T-helper 17 cell (primary cell): ENCODE measurements at places on chromosomes 7 and 10.
A peak's percentile ranks its signal among the peaks of the same experiment; 100 is the strongest.

DNA sequence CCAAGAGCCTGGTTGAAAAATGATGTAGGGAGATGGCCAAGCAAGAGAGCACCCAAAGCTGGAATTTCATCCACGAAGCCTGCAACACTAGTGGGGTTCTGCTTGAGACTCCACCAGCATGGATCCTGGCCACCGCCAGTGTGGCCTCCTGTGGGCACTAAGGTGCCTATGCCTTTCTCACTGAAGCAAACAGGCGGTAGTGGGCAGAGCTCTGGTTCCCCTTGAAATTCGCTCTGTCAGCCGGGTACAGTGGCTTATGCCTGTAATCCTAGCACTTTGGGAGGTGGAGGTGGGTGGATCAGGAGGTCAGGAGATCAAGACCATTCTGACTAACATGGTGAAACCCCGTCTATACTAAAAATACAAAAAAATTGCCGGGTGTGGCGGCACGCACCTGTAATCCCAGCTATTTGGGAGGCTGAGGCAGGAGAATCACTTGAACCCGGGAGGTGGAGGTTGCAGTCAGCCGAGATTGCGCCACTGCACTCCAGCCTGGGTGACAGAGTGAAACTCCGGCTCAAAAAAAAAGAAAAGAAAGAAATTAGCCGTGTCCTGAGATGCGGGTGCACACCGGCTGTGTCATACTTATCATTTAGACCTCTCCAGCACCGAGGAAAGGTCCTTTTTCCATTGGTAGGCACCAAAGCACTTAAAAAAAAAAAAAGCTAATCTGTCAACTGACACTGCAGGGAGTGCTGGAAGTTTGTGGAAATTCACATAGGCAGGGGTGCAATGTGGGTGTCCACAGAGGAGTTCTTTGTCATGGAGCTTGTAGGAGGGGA is 28.3 kb downstream of the CCM2 start:
- peaks cover 3% of the 10 kb centered on the region for H3K36me3 ChIP-seq
- H3K4me3 ChIP-seq: peak overlapping the region; percentile 94
- H3K27ac ChIP-seq: peak overlapping the region; percentile 95
- peaks cover 52% of the 10 kb centered on the region for H3K4me1 ChIP-seq
- no peaks in the 10 kb centered on the region for H3K27me3 ChIP-seq
- DNase-seq: no peak

DNA sequence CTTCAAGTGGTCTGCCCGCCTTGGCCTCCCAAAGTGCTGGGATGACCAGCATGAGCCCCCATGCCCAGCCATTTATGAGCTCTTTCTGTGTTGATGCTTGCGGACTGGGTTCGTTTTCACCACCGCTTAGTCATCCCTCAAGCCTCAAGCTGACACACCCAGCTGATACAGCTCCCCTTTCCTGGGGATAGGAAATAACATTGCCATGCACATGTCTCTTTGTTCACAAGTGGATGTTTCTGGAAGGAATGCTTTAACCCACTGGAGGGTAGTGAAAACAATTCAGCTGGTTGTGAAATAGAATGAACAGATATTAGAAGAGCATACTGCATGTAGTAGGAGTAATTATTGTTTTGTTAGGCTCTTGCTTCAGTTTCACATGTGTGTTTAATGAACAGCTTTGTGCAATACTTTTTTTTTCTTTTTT is 8.5 kb upstream of the METTL27 start:
- no peak overlapping the region for H3K4me3 ChIP-seq
- peaks cover 20% of the 10 kb centered on the region for H3K4me1 ChIP-seq
- peak overlapping the region; percentile 54 for H3K27ac ChIP-seq
- H3K27me3 ChIP-seq: peaks cover 18% of the 10 kb centered on the region
- DNase-seq: no peak
- no peaks in the 10 kb centered on the region for H3K36me3 ChIP-seq

DNA sequence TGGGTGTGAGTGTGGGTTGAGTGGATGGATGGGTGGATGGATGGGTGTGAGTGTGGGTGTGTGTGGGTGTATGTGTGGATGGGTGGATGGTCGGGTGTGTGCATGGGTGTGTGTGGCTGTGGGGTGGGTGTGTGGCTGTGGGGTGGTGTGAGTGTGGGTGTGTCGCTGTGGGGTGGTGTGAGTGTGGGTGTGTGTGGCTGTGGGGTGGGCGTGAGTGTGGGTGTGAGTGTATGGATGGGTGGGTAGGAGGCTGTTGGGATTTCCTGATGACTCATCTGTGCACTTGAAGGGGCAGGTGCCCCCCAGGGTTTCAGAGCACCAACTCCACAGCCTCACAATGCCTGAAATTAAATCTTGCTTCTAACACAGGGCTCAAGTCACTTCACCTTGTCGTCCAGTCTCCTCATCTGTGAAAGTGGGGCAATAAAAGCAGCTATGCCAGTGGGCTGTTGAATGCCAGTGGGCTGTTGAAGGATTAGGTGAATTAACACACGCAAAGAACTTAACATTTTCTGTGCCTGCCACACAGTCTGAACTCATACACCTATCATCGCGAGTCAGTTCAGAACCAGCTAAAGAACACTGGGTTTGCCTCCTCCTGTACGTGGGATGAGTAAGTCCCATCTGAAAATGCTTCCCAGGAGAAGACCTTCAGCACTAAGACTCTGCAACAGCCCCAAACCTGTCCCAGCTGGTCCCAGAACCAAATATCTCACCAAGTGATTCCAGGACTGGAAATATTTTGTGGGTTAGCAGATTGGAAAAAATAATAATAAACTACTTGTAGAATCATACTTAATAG is 32.0 kb downstream of the SFMBT2 start:
- H3K36me3 ChIP-seq: peaks cover 8% of the 10 kb centered on the region
- no peak overlapping the region for H3K27ac ChIP-seq
- H3K4me3 ChIP-seq: no peak overlapping the region
- no peak for DNase-seq
- no peaks in the 10 kb centered on the region for H3K27me3 ChIP-seq

- H3K4me1 ChIP-seq: peaks cover 15% of the 10 kb centered on the region
- H3K27me3 ChIP-seq: no peaks in the 10 kb centered on the region
- no peak overlapping the region for H3K4me3 ChIP-seq
- H3K27ac ChIP-seq: peak overlapping the region; percentile 37
- no peak for DNase-seq
These were observed 44.3 kb downstream of the ARL4A start for GRCh38 chr7:12731775-12732174.

GRCh38 chr7:56125831-56126230 is 9.6 kb upstream of the NUPR2 start:
- no peaks in the 10 kb centered on the region for H3K27me3 ChIP-seq
- H3K4me1 ChIP-seq: peaks cover 2% of the 10 kb centered on the region
- DNase-seq: no peak
- no peaks in the 10 kb centered on the region for H3K36me3 ChIP-seq
- H3K4me3 ChIP-seq: no peak overlapping the region
- no peak overlapping the region for H3K27ac ChIP-seq

DNA sequence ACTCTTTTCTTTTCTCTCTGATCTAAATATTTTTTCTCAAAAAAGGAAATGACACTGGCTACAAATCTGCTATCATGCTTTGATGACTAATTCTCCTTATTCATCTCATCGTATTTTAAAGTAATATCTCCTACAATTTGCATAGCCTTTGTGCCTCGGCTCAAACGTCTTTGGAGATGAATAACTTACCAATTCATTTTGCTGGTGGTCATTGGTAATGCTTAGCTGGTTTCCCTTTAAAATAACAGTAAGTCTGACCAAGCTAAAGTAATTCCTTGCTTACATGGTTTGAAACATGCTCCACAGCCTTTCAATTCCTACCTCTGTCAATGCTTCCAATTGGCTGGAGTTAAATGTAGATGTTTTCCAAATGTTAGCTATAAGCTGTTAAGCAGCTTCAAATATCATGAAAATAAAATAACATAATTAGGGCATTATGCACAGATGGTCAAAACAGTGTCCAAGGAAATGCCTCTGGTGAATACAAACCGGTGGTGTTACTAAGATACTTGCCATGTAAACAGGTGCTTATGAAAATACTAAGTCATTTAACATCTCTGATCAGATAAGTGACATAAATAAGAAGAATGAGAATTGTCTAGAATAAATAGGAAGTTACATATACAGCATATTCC is 435.0 kb downstream of the POM121L12 start:
- H3K27ac ChIP-seq: no peak overlapping the region
- no peaks in the 10 kb centered on the region for H3K27me3 ChIP-seq
- H3K36me3 ChIP-seq: no peaks in the 10 kb centered on the region

GRCh38 chr7:135748770-135749169 is at the start of gene FAM180A:
Gene FAM180A (minus strand): TSS chr7:135748813. CDS start chr7:135748580, 233 bp downstream.
- no peak within 1 kb of the TSS for H3K4me3 ChIP-seq
- H3K36me3 ChIP-seq: no peaks in the 10 kb centered on the region
- H3K27me3 ChIP-seq: peaks cover 37% of the 10 kb centered on the region
- H3K27ac ChIP-seq: no peak within 1 kb of the TSS
- H3K4me1 ChIP-seq: no peaks in the 10 kb centered on the region

- DNase-seq: no peak
- H3K4me1 ChIP-seq: peaks cover 17% of the 10 kb centered on the region
- no peaks in the 10 kb centered on the region for H3K36me3 ChIP-seq
- no peak overlapping the region for H3K27ac ChIP-seq
- no peak overlapping the region for H3K4me3 ChIP-seq
- H3K27me3 ChIP-seq: peaks cover 5% of the 10 kb centered on the region
These were observed 20.1 kb downstream of the IFIT3 start for GRCh38 chr10:89347701-89348457.

DNA sequence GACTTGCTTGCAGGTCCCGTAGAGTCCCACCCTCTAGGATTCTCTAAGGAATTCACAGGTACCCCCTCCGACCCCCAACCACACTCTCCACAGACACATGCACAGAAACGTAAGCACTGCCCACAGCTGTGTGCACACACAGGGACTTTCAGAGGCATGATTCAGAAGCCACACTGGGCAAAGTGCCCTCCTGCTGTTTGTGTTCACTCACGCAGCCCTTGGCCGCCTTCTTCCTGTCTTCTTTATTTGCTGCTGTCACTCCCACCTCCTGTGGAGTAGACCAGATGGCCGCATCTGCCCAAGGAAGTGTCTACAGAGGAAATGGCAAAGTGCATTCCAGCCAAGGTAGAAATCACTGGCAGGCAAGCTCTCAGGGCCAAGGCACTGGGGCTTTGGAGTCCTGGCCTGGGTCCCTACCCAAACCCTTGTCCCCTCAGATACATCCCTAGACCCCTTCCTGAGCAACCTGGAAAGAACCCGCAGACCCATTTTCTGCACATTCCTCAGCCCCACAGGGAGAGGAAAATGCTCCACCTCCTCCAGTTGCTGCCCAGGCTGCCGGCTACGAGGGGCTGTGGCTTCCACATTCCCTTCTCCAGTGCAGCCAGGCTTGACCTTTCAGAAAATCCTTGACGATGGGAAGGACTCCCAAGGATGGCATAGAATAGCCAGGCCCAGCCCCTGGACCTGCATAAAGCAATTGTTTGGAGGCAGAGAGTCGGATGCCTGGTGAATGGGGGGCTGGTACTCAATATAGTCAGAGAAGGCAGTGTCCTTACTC is 21.6 kb upstream of the GIMAP8 start:
- H3K27ac ChIP-seq: peak overlapping the region; percentile 29
- H3K4me3 ChIP-seq: no peak overlapping the region
- DNase-seq: no peak
- H3K27me3 ChIP-seq: peaks cover 6% of the 10 kb centered on the region

DNA sequence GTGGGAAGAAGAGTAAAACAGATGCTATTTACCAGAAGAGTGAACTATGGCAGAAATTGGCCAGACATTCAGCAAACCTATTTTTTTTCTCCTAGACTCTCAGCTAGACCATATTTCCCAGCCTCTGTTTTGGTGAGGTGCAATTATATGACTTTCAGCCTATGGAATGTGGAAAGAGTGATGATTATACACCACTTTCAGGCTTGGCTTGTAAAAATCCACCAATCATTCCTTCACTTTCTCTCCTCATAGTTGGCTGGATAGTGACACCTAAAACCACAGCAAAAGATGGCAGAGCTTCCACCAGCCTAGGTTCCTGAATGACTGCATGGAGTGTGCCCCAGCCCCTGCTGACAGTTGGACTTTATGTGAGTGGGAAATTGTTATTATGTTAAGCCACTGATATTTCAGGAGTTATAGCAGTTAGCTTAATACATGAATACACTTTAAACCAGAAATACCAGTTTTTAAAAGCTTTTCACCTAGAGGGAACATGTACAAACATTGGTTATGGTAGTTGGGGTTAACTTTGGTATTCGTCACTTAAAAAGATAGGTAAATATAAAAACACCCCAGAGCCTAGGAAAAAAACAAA is 19.1 kb upstream of the TNKS2 start:
- no peaks in the 10 kb centered on the region for H3K36me3 ChIP-seq
- H3K4me3 ChIP-seq: no peak overlapping the region
- peaks cover 63% of the 10 kb centered on the region for H3K27me3 ChIP-seq
- H3K27ac ChIP-seq: no peak overlapping the region

DNA sequence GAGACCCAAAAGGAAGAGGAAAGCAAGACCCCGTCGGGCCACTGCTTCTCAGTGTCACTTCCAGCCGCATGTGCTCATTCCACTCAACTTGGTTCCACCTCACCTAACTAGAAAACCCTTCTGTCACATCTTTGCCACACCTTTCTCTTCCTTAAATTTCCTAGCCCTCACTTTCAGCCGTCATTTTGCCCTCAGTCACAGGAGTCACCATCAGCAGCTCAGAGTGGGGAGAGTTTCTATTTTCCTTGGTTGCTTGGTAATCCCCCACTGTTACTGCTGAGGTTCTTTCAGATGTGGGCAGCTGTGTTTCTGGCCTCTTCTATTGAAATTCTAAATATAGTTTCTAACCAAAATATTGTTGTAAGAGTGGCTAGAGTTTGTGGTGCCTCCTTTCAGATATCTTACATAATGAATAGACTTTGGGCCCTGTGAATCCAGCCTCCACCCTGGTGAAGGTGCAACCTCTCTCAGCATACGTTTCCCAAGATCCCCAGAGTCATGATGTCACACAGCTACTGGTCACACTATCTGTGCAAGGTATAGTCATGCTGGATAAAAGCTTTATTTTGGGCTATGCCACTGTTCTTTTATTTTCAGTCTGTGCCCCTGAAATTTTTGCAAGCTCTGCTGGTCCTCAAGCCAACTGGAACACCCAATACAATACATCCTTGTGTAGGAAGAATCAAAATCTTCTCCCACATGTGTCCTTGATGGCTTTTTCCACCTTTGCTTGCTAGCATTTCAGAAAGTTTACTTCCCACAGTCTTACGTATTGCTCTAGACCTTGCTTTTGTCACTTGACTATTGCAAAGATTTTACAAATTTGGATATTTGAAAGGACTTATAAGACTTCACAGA is 9.2 kb downstream of the AGBL3 start:
- H3K4me3 ChIP-seq: peak overlapping the region; percentile 45
- H3K36me3 ChIP-seq: peaks cover 6% of the 10 kb centered on the region
- H3K27ac ChIP-seq: peak overlapping the region; percentile 88
- DNase-seq: no peak
